HCEC 1CT (cell line): ENCODE measurements at places on chromosomes 2 and 18.
A peak's percentile ranks its signal among the peaks of the same experiment; 100 is the strongest.

DNA sequence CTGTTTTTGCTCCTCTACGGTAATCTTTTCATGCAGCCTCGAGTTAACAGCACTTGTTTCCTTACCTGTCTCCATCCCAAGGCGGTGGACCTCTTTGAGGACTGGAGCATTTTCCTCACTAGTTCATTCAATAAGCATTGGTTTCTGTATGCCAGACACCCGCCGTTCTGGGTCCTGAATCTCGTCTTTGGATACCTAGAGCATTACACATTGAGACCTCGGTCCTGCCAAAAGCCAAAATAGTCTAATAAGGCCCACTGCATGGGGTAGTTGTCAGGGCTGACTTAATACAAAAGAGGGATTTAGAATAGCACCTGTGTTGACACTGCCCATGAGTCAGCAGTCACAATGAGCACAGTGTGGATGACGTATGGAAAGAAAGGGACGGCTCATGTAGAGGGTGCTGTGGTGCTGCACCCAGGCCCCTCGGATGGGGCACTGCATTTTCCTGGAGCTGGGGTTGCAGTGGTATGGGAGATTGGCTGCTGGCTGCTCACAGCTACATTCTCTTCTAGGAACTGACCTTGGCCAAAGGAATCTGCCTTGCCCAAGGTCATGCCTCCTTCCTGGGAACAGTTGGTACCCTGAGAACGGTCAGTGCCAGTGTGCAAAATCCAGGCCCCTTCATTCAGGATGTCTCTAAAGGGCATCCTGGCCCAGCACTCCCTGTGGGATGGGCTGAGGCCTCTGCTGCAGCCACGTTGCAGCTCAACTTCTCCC is 126.9 kb upstream of the NCK2 start:
- DNase-seq = no peak

- no peak for DNase-seq
These were observed 273.1 kb downstream of the PLCL1 start for GRCh38 chr2:198077477-198077876.

DNA sequence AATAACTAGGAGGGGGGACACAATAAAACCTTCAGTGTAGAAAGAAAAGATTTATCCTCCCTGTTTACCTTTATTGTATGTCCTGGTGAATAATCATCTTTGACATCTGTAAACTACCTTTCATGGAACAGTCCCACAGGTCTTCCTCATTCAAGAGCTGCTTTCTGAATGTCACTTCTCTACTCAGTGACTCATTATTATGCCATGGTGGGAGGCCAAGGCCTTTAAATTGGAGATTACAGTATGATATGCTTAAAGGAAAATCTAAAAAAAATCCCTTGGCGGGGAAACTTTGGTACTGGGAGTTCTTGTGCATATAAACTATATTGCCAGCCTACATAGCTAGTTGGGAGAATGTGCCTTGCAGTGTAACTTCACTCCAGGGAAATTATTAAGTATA is 713.0 kb downstream of the TDRD15 start:
- no peak for DNase-seq

DNA sequence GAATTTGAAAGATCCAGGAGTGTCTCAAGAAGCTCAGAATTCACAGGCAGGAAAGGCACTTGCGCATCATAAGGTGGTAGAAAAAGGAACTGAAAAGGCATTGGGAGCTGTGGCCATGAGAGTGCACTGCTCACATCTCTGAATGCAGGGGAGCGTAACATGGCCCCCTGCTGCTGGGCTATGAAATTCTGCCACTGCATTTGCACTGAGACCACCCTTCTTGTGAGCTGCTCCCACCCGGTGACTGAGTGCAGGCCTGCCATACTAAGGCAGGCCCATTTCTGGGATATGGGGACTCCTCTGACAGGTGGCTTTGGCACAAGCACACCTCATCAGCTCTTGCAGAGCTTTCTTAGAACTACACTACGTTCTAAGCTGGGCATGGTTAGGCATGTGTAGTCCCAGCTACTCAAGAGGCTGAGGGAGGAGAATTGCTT is 25.3 kb upstream of the STARD7 start:
- DNase-seq = no peak

- no peak for DNase-seq
These were observed 7.1 kb upstream of the IL1R2 start for GRCh38 chr2:101984656-101985055.

DNA sequence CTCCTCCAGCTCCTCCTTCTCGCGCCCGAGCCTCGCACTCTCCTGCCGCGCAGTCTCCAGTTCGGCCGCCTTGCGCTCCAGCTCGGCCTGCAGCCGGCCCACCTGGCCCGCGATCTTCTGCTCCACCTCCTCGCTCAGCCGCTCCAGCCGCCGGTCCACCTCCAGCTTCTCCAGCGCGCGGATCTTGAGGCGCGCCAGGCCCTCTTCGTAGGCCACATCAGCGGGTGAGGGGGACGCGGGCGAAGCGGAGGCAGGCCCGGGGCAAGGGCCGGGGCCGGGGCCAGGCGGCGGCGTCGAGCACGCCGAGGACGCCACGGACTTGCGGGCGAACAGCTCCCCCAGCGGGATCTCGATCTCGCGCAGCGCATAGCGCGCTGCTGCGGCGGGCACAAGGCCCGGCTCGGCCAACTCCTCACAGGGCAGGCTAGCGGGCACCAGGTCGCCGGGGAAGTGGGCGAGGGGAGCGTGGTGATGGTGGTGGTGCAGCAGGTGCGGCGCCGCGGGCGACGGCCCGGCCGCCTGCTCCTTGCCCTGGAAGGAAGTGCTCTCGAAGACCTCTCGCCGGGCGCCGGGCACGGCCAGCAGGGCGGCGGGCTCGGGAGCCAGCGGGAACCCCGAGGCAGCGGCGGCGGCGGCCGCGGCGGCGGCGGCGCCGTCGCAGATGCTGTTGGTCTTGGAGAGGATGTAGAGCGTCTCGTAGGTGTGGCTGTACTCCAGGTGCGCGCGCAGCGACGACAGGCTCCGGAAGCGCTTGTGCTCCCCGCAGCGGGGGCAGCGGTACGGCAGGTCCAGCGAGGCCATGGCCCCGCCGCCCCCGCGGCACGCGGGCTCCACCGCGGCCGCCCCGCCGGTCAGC is 15.2 kb downstream of the FBXO41 start:
- no peak for DNase-seq

- no peak for DNase-seq
These were observed 433.7 kb downstream of the MBD2 start for GRCh38 chr18:53790786-53791185.

- DNase-seq = peak; percentile 13
These were observed 30.9 kb downstream of the XDH start for GRCh38 chr2:31383471-31384153.

- DNase-seq = peak; percentile 69
These were observed 82.3 kb upstream of the XPO1 start for GRCh38 chr2:61620244-61621159.

- DNase-seq = peak; percentile 11
These were observed 82.1 kb downstream of the ZFP36L2 start for GRCh38 chr2:43144263-43144662.

- DNase-seq = no peak
These were observed 905.6 kb downstream of the TMEM182 start for GRCh38 chr2:103667335-103667884.

GRCh38 chr2:165164201-165164600 is 39.6 kb downstream of the SCN3A start:
- no peak for DNase-seq

DNA sequence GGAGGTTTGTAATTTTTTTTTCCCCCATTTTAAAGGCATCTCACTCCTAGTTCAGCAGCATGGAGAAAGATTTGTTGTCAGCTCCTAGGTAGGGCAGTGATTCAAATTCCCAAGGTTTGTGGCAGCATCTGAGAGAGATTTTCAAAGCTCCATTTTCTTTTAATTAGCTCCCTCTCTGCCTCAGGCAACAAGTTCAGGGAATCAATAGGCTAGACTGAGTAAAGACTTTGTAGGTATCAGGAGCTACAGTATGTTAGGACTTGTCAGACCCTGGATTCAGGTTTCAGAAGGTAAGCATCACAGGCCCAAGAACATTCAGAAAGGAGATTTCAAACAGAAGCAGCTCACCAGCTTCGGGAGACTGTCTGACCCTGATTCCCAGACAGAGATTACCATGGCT is 273.3 kb upstream of the ERBB4 start:
- no peak for DNase-seq

- no peak for DNase-seq
These were observed 472.2 kb upstream of the DCC start for GRCh38 chr18:51867767-51868166.

GRCh38 chr2:231361701-231362554 is 33.6 kb upstream of the B3GNT7 start:
- DNase-seq = no peak

GRCh38 chr2:88897715-88898114 is 206.2 kb downstream of the RPIA start:
- no peak for DNase-seq

- DNase-seq = no peak
These were observed 44.5 kb downstream of the TMEM131 start for GRCh38 chr2:97951155-97951680.

DNA sequence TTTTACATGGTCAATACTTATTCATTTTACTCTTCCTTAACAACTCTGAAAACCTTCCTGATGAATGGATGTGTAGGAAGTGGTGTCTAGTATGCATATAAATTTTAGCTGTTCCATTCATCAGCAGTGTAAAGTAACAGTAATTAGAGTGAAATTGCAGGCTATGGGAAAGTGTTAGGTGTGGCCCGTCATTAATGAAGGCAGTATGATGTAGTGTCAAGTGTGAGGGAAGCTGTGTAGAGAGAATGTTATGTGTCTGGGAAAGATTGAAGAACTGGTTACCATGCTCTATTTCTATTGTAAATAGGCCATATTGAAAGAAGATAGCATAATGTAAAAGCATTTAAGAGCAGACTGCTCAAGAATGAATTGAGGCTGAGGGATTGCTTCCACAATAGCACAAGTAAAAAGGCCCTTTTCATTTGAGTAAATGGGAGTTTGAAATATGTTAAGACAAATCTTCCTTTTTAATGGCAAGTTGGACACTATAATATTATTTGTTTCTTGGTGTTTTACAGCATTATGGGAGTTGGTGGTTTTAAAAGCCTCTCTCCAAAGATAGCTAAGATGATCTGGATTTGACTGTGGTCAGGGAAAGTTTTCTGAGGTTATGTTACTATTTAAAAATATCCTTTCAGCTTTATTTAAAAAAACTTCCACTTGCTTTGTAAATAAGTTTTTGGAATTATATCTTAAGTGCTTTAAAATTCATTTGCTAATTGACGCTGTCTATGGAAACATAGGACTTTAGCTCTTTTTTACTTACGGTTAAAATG is 401.0 kb upstream of the ZEB2 start:
- no peak for DNase-seq

DNA sequence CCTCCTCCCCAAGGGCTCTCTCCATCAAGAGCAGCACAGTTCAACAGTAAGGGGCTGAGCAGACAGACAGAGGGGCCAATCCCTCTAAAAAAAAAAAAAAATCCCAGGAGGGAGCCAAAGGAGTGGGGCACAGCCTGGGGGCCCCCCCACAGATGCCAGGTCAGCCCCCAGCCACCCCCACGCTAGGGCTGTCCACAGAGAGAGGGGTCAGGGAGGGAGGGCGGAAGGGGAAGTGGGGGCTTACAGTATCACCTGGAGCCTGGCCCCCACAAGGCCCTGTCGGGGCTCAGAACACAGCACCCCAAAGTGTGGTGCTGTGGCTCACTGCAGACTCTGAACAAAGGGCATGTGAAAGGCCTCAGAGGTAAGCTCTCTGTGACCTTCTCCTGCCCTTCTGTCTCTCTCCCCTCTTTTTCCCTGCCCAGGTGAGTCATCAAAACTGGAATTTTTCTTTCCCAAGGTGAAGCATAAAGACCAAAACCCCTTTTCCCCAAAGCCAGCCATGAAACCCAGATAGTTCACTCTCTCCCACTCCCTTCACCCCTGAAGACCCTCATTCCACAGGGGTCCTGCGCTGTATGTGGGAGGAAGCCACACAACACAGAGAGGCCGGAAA is 13.9 kb downstream of the BIN1 start:
- no peak for DNase-seq
